ENCODE measurements at places on chromosomes 6 and 20.
A peak's percentile ranks its signal among the peaks of the same experiment; 100 is the strongest.

- DNase-seq = no peak
Measured at GRCh38 chr6:118918329-118918725, 16.6 kb downstream of the MCM9 start.

- DNase-seq = peak; percentile 18
Measured at GRCh38 chr6:21587179-21587960, 6.2 kb upstream of the SOX4 start.

GRCh38 chr6:70398783-70399728, 14.3 kb upstream of the FAM135A start:
- no peak for DNase-seq

DNA sequence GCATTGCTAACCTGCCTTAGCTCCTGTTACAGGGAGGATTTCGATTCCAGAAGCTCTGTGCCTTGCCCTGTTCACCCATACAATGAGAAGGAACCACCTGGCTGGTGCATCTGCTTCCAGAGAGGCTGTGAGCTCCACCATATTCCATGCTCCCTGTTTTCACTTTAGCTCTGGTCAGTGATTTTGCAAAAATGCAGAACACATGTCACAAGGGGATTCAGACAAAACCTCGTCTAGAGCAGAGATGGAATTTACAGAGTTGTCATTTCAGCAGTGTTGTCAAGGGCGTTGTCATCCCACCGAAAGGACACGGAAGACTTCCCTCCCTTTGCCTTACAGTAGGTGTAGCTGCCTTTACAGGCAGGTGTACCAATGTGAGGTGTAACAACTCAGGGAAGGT, 223.0 kb upstream of the ARID1B start:
- no peak for DNase-seq

DNA sequence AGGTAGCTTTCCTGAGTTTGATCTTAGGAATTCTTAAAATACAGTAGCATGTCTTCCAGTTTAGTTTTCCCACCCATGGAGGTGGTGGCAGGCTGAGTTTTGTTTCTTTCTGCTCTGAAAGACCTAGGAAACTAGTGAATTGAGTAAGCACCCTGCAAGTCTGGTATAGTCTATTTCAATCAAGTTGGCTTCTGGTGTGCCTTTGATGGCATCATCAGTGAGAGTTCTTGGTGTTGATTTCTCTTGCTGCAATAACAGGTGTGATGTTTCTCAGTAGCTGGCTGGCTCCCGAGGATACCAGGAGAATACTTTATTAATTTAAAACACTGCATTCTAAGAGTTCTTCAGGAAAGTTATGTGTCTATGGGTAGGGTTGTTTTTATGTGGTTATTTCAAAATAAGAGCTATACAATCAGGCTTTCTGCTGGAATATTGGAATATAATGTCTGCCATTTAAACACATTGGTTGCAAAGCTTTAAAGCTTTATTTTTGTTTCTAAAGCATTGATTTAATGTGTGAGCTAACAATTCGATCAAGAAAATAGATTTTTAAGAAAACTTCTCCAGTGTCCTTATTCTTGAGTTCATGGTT, 19.0 kb downstream of the VAPB start:
- peak; percentile 26 for DNase-seq

DNA sequence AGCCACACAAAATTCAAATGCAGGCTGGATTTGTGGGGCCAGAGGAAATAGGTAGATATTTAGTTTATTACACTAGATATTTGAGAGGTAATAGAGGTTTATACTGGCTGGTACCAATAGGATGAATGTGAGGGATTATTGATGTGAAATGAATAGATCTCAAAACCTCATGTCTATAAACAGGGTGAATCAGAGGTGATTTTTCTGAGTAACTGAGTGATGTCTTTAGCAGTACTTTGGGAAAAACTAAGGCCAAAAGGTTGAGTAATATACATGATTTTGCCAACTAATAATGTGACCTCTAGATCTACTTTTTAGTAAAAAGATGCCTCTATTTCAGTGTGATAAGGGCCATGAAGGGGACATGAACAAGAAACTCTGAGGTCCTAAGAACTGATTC, 86.8 kb downstream of the HAO1 start:
- no peak for DNase-seq

GRCh38 chr6:41470029-41470330, 76.2 kb upstream of the FOXP4 start:
- DNase-seq = no peak

DNA sequence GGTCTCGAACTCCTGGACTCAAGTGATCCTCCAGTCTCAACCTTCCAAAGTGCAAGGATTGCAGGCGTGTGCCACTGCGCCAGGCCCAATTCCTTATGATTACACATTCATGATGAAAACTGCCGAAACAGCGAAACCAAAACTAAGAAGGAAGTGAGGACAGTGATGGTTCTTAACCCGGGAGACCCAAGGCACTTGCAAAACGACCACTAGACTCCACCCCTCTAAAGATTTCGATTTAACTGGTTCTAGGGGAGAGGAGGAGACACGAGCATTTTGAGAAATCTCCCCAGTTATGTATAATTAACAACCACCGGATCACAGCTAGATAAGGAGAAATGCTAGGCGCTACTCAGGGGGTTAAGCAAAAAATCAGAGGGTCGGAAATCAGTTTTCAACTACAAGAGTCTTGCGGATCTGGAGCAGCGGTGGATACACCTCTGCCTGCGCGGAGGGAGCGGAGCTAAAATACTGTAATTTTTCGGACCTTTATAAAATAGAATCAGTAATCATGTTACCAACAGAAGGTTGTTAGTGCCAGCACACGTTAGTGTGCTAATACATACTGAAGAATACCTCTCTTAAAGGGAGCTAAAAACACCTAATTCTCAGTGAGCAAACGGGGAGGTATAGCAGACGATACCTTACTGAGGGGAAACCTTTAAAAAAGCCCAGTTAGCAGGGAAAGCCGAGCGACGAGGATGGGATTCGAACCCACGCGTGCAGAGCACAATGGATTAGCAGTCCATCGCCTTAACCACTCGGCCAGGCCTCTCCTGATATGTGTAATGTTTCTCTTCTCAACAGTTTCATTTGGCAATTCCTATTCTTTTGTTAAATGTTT, 60.0 kb upstream of the BTN3A2 start:
- DNase-seq = peak; percentile 83
